ENCODE measurements at places on chromosomes 7 and 10. TPM values are rescaled to one million over a fixed set of nuclear protein-coding genes. Genes with fewer than 3 reads are reported as not detected.
A peak's percentile ranks its signal among the peaks of the same experiment; 100 is the strongest.

GRCh38 chr7:110432061-110432553 lies 658.8 kb upstream of the LRRN3 start:
- H3K4me1 ChIP-seq = no peaks in the 10 kb centered on the region
- H3K4me3 ChIP-seq = no peak overlapping the region
- H3K27me3 ChIP-seq = no peaks in the 10 kb centered on the region
- no peak overlapping the region for H3K27ac ChIP-seq

DNA sequence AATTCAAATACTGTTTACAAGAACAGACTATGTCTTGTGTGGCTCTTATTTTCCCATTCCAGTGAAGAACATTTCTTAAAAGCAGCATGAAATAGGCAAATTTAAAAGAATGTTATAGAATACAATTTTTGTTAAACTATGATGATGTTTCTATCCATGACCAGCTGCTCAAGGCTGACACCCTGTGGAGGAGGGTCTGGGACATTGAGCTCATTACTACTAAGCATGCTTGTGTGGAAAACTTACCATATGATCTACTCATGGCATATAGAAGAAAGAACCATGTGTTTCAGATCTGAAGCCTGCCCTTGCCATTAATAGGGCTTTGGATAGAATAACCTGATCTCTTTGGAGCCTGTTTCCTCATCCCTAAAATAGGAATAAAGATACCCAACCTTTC lies 125.0 kb downstream of the FOXP2 start:
- DNase-seq = no peak
- no peaks in the 10 kb centered on the region for H3K4me1 ChIP-seq
- H3K36me3 ChIP-seq = no peaks in the 10 kb centered on the region
- H3K27me3 ChIP-seq = no peaks in the 10 kb centered on the region
- no peak overlapping the region for H3K27ac ChIP-seq

- H3K36me3 ChIP-seq = no peaks in the 10 kb centered on the region
- H3K27ac ChIP-seq = no peak overlapping the region
- H3K4me3 ChIP-seq = no peak overlapping the region
- H3K27me3 ChIP-seq = no peaks in the 10 kb centered on the region
Measured at GRCh38 chr10:95437669-95438068, 123.5 kb downstream of the SORBS1 start.

- H3K36me3 ChIP-seq = no peaks in the 10 kb centered on the region
- H3K4me3 ChIP-seq = no peak overlapping the region
- no peak overlapping the region for H3K27ac ChIP-seq
- H3K27me3 ChIP-seq = peaks cover 14% of the 10 kb centered on the region
- DNase-seq = no peak
Measured at GRCh38 chr7:156993021-156993924, 17.2 kb downstream of the MNX1 start.

DNA sequence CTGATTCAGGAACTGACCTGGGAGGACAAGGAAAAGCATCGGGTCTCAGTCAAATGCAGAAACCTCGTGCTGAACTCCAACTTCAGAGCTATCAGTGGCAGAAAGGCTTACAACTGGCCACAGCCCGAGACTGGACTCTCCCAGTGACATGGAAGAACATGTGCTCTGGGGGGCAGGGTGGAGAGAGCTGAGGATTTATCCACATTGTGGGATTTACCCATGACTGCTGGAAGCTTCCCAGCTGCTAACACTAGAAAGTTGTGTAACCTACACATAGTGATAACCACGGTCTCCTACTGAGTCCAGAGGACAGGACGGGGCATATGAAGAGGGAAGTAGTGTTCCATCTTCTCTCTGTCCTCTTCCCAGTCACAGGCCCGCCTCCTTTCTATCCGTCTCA lies 103.4 kb downstream of the ITIH5 start:
- H3K27ac ChIP-seq = no peak overlapping the region
- H3K4me3 ChIP-seq = no peak overlapping the region
- peaks cover 10% of the 10 kb centered on the region for H3K4me1 ChIP-seq
- no peaks in the 10 kb centered on the region for H3K27me3 ChIP-seq
- DNase-seq = peak; percentile 48
- H3K36me3 ChIP-seq = no peaks in the 10 kb centered on the region

DNA sequence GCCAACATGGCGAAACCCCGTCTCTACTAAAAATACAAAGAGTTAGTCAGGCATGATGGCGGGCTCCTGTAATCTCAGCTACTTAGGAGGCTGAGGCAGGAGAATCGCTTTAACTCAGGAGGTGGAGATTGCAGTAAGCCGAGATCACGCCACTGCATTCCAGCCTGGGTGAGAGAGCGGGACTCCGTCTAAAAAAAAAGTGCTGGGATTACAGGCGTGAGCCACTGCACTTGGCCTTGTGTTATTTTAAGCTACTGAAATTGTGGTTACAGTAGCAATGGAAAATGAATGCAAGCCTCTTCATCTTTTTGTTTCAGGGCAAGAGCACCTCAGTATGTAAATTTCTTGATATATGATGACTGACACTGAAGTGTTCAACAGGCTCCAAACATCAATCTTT lies 106.4 kb upstream of the IMMP2L start:
- no peak overlapping the region for H3K27ac ChIP-seq
- H3K27me3 ChIP-seq = no peaks in the 10 kb centered on the region
- H3K4me3 ChIP-seq = no peak overlapping the region
- no peaks in the 10 kb centered on the region for H3K4me1 ChIP-seq
- DNase-seq = no peak

DNA sequence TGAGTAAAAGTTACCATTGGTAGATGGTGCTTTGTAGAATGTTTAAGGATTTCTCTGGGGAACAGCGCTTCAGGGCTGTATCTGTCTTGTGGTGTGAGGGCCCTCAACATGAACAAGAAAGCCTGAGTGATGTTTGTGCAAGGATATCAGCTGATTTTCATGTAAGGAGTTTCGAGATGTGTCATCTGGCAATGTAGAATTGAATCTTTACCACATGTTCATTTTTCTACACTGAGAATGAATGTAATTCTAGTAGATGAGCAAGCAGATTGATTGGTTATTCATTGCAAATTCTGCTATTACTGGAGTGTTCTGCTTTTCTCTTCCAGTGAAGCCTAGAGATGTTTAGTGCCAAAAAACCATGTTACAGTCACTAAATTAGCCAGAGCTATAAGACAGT lies 87.7 kb downstream of the ST7 start:
- H3K27me3 ChIP-seq = no peaks in the 10 kb centered on the region
- H3K27ac ChIP-seq = no peak overlapping the region
- H3K4me1 ChIP-seq = peaks cover 6% of the 10 kb centered on the region
- no peak for DNase-seq

GRCh38 chr7:31873816-31874597 lies 187.0 kb downstream of the PPP1R17 start:
- H3K27ac ChIP-seq = no peak overlapping the region
- no peaks in the 10 kb centered on the region for H3K36me3 ChIP-seq
- DNase-seq = no peak
- no peak overlapping the region for H3K4me3 ChIP-seq

- H3K4me3 ChIP-seq = no peak overlapping the region
- H3K36me3 ChIP-seq = no peaks in the 10 kb centered on the region
- H3K27me3 ChIP-seq = no peaks in the 10 kb centered on the region
- no peaks in the 10 kb centered on the region for H3K4me1 ChIP-seq
Measured at GRCh38 chr7:87837597-87837996, 38.6 kb downstream of the SLC25A40 start.

DNA sequence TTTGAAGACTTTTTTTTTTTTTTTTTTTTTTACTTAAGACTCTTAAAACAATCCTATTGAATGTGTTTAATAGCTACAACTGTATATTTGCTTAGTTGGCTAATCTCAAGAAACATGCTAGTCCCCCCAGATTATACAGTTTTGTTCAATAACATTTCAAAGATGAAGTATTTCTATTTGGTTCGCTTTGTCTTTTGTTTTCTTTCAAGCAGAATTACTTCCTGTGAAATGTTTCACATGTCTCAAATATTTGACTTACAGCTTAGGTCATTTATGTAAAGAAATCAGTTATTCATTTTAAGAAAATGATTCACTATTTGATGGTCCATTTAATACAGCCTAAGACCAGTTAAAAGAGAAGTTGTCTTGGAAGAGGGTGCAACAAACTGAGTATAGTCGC lies 12.8 kb upstream of the LAMB1 start:
- DNase-seq = no peak
- H3K36me3 ChIP-seq = no peaks in the 10 kb centered on the region
- H3K27me3 ChIP-seq = no peaks in the 10 kb centered on the region

DNA sequence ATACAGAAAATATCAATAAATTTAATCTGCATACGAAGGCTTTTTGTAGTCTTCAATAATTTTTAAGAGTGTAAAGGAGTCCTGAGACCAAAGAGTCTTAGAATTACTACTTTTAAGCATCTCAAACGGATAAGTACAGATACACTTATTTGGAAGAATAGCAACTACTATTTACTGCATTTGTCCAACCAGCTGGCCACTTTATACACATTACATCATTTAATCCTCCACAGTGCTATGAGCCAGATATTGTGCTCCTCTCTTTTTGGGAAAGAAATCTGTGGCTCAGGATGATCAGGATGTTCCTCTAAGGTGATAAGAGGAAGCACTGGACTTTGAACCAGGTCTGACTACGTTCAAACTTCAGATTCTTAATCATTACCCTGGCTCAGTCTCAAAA lies 588.6 kb upstream of the LRRTM3 start:
- H3K4me3 ChIP-seq = no peak overlapping the region
- no peak for DNase-seq
- no peaks in the 10 kb centered on the region for H3K36me3 ChIP-seq

- H3K27ac ChIP-seq = no peak overlapping the region
- H3K27me3 ChIP-seq = no peaks in the 10 kb centered on the region
- H3K36me3 ChIP-seq = no peaks in the 10 kb centered on the region
- no peaks in the 10 kb centered on the region for H3K4me1 ChIP-seq
- no peak overlapping the region for H3K4me3 ChIP-seq
Measured at GRCh38 chr7:83419013-83419412, 229.9 kb downstream of the SEMA3E start.

- DNase-seq = no peak
- H3K4me3 ChIP-seq = no peak overlapping the region
- no peaks in the 10 kb centered on the region for H3K27me3 ChIP-seq
- H3K27ac ChIP-seq = no peak overlapping the region
- no peaks in the 10 kb centered on the region for H3K36me3 ChIP-seq
Measured at GRCh38 chr7:54921116-54921515, 97.7 kb upstream of the EGFR start.

DNA sequence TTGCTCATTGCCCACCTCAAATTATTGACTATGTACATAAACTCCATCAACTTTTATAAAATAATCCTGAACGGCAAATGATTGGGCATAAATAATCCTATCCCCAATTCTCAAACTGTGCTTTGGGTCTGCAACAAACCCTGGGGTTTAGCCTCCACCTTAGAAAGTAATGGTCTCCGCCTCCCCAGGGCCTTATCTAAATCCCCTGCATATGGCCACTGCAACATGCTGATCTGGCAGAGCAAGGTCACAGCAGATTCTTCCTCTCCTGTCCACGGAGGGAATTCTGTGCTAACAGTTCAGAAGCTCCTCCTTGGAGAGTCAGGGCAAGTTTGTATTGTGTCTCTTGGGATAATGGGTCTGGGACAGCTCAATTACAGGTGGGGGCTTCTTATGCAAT lies 18.4 kb downstream of the FXYD4 start:
- DNase-seq = no peak
- H3K4me1 ChIP-seq = peaks cover 24% of the 10 kb centered on the region
- no peak overlapping the region for H3K27ac ChIP-seq
- H3K4me3 ChIP-seq = no peak overlapping the region

DNA sequence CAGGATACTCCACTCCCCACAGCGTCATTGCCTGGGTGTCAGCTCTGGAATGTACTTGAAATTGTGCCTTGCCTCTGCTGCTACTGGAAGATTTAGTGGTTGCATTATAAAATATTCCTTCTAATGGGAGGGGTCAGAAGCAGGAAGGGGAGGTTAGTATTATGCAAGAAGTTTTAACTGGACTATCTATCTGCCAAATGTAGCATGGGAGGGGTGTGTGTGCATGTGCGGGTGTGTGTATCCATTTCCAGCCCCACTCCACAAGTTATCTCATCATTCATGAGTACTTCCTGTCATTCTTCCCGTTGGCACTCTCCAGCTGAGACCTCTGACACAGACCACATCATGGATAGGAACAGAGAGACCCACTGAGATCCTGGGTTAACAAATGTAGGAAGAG lies 13.4 kb downstream of the MBL2 start:
- no peak overlapping the region for H3K4me3 ChIP-seq
- H3K4me1 ChIP-seq = no peaks in the 10 kb centered on the region
- H3K27me3 ChIP-seq = no peaks in the 10 kb centered on the region
- DNase-seq = no peak

DNA sequence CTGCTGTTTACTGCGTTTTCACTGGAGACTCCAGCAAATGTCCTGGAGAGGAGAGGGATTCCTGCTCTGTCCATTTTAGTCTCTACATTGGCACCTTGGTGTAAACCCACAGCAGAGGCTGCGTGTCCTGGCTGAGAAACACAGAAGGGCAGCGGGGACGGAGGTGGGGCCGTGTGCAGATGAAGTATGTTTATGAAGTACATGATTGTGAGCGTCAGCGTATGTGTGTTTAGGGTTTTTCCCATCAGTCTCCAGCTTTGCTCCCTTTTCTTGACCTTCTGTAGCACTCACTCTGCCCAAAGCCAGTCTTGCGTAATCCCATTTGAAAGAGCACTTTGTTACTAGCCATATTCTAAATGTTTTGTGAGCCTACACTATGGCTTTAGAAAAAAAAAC lies 750.7 kb upstream of the SORCS1 start:
- no peak overlapping the region for H3K4me3 ChIP-seq
- no peak overlapping the region for H3K27ac ChIP-seq
- DNase-seq = no peak
- peaks cover 11% of the 10 kb centered on the region for H3K27me3 ChIP-seq
- H3K36me3 ChIP-seq = no peaks in the 10 kb centered on the region

- no peak overlapping the region for H3K4me3 ChIP-seq
- H3K36me3 ChIP-seq = no peaks in the 10 kb centered on the region
- no peaks in the 10 kb centered on the region for H3K27me3 ChIP-seq
- H3K4me1 ChIP-seq = no peaks in the 10 kb centered on the region
Measured at GRCh38 chr7:66720561-66720960, 20.0 kb upstream of the RABGEF1 start.

- no peaks in the 10 kb centered on the region for H3K36me3 ChIP-seq
- H3K4me3 ChIP-seq = peak overlapping the region; percentile 5
- H3K27me3 ChIP-seq = no peaks in the 10 kb centered on the region
- H3K27ac ChIP-seq = peak overlapping the region; percentile 94
- H3K4me1 ChIP-seq = peaks cover 36% of the 10 kb centered on the region
- peak; percentile 95 for DNase-seq
Measured at GRCh38 chr7:43873300-43873699, 4.0 kb upstream of the MRPS24 start.

DNA sequence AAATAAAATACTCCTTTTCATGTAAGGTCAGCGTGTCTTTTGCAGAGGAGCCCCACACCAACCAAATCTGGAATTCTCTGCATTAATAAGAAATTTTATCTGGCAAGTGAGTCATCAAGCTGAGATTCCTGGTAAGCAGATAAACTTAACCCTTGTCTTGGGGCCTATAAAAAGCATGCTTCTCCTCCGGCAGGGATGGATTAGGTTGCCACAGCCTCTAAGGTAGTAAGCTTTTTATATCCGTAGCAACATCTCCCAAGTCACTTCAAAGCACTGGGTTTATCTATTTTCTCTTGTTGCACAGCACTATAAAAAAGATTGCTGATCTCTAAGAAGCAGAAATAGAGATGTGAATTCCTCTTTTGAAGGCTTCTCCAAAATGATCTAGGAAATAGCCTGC lies 202.8 kb upstream of the NOBOX start:
- no peaks in the 10 kb centered on the region for H3K27me3 ChIP-seq
- DNase-seq = no peak
- no peak overlapping the region for H3K4me3 ChIP-seq
- H3K27ac ChIP-seq = no peak overlapping the region
- H3K4me1 ChIP-seq = no peaks in the 10 kb centered on the region
- H3K36me3 ChIP-seq = no peaks in the 10 kb centered on the region

Gene CPXM2
- 6.6 TPM for total RNA-seq

Gene GATA3
- total RNA-seq = 1.8 TPM

Gene TFEC
- 4.5 TPM for total RNA-seq

Gene TEX36
- not detected for total RNA-seq

Gene LRRD1
- total RNA-seq = not detected
